Osteocyte (in vitro differentiated cells): ENCODE measurements at places on chromosomes 11 and 22. TPM values are rescaled to one million over a fixed set of nuclear protein-coding genes. Genes with fewer than 3 reads are reported as not detected.

Gene CABP7
- not detected in 2 replicates for total RNA-seq

Gene JAML
- total RNA-seq = not detected in 2 replicates

Gene SHANK2
- 0.03 and 0.16 TPM in 2 replicates for total RNA-seq

Gene ISX
- not detected in 2 replicates for total RNA-seq

Gene EIF3M
- total RNA-seq = 227 and 229 TPM in 2 replicates
